ENCODE measurements at places on chromosomes 7 and 10. TPM values are rescaled to one million over a fixed set of nuclear protein-coding genes. Genes with fewer than 3 reads are reported as not detected.

The PROSER2 gene
- total RNA-seq = 0.93 TPM

GRCh38 chr10:128539510-128540127 is 413.4 kb upstream of the MKI67 start:
- no peak for DNase-seq
- no peak overlapping the region for H3K27ac ChIP-seq
- no peaks in the 10 kb centered on the region for H3K36me3 ChIP-seq
- peaks cover 19% of the 10 kb centered on the region for H3K27me3 ChIP-seq

- H3K27ac ChIP-seq = no peak overlapping the region
- H3K27me3 ChIP-seq = peaks cover 22% of the 10 kb centered on the region
- H3K4me1 ChIP-seq = no peaks in the 10 kb centered on the region
- no peaks in the 10 kb centered on the region for H3K36me3 ChIP-seq
Measured at GRCh38 chr10:63758080-63758479, 236.9 kb downstream of the REEP3 start.

DNA sequence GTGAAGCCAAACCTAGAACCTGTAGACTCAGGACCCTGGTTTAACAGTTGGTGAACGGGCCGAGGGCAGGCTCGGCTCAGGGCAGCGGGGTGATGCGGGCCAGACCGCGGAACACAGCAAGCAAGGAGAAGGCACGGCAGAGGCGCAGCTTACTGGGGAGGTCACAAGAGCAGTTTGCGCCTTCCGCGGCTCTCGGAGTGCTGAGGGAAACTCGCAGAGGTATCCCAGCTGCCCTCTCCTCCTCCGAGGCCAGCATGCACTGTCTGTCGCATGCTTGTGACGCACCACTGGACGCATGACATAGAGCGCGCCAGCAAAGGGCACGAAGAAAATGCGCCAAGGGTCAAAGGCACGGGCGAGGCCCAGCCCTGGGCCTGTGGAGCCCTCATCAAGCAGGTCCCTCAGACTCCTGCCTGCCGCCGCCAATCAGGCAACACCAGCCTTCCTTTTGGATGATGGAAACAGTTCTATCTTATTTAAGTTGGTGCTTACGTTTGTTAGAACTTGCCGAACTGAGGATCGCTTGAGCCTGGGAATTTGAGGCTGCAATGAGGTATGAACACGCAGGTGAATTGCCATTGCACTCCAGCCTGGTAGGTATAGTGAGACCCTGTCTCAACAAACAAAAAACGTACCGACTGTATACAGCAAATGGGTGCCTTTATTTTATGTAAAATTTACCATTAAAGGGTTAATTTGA is 574.3 kb upstream of the GHITM start:
- no peak overlapping the region for H3K4me3 ChIP-seq
- no peaks in the 10 kb centered on the region for H3K27me3 ChIP-seq
- no peaks in the 10 kb centered on the region for H3K4me1 ChIP-seq
- H3K27ac ChIP-seq = no peak overlapping the region
- H3K36me3 ChIP-seq = no peaks in the 10 kb centered on the region

GRCh38 chr7:138979988-138980562 is 1.1 kb downstream of the KIAA1549 start:
- peaks cover 24% of the 10 kb centered on the region for H3K27me3 ChIP-seq
- H3K36me3 ChIP-seq = no peaks in the 10 kb centered on the region
- H3K27ac ChIP-seq = peak overlapping the region; percentile 71

GRCh38 chr10:133022776-133023100 is 65.0 kb upstream of the ADGRA1 start:
- no peak overlapping the region for H3K27ac ChIP-seq
- no peak for DNase-seq
- no peak overlapping the region for H3K4me3 ChIP-seq
- peaks cover 21% of the 10 kb centered on the region for H3K27me3 ChIP-seq

- H3K27ac ChIP-seq = no peak overlapping the region
- H3K36me3 ChIP-seq = no peaks in the 10 kb centered on the region
- no peak for DNase-seq
- no peak overlapping the region for H3K4me3 ChIP-seq
- peaks cover 12% of the 10 kb centered on the region for H3K27me3 ChIP-seq
Measured at GRCh38 chr7:114755856-114756255, 166.0 kb upstream of the MDFIC start.

The IDI2 gene
- total RNA-seq = not detected

The RASSF4 gene
- total RNA-seq = 1.8 TPM

GRCh38 chr10:79413196-79413595 is 32.2 kb downstream of the ZCCHC24 start:
- no peak overlapping the region for H3K4me3 ChIP-seq
- H3K27ac ChIP-seq = no peak overlapping the region
- peaks cover 1% of the 10 kb centered on the region for H3K27me3 ChIP-seq
- peaks cover 8% of the 10 kb centered on the region for H3K4me1 ChIP-seq
- no peaks in the 10 kb centered on the region for H3K36me3 ChIP-seq
- DNase-seq = no peak

GRCh38 chr10:100707261-100707848 is 38.0 kb upstream of the PAX2 start:
- no peaks in the 10 kb centered on the region for H3K36me3 ChIP-seq
- peaks cover 59% of the 10 kb centered on the region for H3K27me3 ChIP-seq
- no peak overlapping the region for H3K4me3 ChIP-seq
- no peak for DNase-seq

The ZNF25 gene
- 11.0 TPM for total RNA-seq

DNA sequence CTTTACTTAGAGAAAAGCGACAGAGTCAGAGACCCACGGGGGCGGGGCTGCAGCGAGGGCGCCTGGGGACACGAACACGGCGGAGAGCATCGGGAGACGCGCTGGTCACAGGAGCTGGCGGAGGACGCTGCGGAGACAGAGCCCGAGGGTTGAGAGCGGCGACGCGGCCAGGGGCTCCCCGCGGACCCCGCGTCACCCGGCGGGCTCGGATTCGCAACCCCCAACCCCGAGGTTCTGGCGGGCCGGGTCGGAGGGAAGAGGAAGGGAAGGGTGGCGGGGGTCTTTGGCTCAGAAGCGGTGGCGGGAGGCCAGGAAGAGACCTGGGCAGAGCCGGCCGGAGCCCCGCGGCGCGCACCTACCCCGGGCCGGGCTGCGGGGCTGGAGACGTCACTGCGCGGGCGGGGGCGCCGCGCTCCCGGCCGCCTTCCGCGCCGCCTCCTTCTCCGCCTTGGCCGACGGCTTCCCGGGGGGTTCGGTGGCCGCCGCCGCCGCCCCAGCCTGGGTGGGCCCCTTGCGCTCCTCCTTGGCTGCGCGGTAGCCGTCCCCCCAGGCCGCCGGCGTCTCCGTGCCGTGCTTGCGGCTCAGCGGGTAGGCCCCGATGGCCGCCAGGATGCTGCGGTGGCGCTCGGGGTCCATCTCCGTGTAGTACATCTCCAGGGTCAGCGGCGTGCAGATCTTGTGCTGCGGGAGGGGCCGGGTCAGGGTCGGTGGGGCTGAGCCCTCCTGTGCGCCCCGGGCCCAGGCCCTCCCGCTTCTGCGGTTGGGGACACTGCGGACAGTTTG is 11.1 kb downstream of the CALY start:
- H3K36me3 ChIP-seq = no peaks in the 10 kb centered on the region
- no peak overlapping the region for H3K27ac ChIP-seq
- peaks cover 7% of the 10 kb centered on the region for H3K4me1 ChIP-seq

Data from naive thymus-derived CD8-positive, alpha-beta T cell (primary cell).